Activated CD4-positive, CD25-positive, alpha-beta regulatory T cell treated with anti-CD3 and anti-CD28 coated beads, Interleukin-2, amount 50 U/mL, for 16 hours (primary cell): ENCODE measurements at places on chromosomes 12 and 14.
A peak's percentile ranks its signal among the peaks of the same experiment; 100 is the strongest.

- DNase-seq = no peak
Observed at GRCh38 chr14:64795921-64796320, 83.8 kb downstream of the SPTB start.

GRCh38 chr14:61238611-61239245 lies 42.4 kb downstream of the TMEM30B start:
- DNase-seq = no peak

- DNase-seq = no peak
Observed at GRCh38 chr12:57724936-57725740, 13.4 kb downstream of the AGAP2 start.

DNA sequence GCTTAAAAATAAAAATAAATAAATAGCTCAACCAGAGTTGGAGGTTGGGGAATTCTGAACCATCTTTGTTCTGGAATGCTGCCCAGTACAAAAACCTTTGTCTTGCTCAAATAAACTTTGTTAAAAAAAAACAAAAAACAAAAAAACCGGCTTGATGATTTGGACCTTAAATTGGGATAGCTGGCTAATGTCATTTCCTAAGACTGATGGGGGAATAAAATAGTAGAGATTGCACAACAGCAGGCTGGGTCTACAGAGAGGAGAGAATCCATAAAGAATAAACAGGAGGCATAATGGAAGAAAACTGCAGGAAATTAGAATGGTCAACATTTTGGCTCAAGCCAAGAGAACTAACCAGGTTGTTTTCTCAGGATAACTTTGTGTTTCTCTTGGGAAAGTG lies 370.9 kb downstream of the AEBP2 start:
- no peak for DNase-seq

GRCh38 chr12:60977966-60978365 lies 1282.2 kb upstream of the USP15 start:
- DNase-seq = no peak

DNA sequence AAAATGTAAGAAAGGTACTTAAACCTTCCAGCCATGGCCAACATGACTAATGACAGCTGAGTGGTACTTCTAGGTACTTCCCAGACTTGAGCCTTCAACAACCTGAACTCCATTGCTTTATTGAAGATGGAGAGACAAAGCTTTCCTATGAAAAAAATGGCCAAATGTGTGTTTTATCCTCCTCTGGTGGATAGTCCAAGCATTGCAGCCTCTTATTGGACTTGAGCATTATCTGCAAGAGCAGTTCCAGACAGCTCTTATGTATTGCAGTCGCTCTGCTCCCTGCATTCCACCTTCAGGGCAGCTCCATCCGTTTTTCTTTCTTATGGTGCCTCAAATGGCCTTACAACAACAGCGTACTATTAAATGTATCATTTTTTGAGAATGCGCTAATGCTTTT lies 588.2 kb downstream of the NRXN3 start:
- DNase-seq = no peak

DNA sequence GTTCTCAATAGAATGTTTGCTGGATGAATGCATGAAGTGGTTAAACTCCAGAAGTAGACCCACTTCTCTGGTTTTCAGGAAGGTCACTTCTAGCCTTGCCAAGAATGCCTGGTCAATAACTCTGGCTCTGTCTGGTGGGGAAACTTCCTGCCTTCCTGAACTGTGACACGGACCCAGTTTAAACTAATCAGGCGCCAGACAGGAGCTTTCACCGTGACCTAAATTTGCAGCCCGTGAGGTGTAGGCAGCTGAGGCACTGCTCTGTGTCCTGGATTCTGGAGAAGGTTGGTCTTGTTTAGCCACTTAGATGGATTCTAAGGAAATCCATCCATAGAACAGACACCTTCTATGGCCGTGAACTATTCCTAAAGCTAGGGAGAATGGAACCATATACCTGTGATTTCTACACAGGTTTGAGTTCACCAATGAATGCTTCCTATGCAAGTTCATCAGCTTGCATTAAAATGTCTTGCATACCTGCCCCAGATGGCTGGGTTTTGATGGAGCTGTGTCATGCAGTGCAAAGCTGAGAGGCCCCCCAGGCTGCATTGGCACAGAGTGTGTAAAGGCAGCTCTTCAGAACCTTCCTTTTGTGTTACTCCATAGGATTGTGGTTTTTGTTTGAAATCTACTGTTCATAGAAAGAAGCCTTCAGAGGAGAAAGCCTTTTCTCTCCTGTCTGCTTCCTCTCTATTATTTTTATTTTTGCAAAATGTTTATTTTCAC lies 4.4 kb downstream of the CHST11 start:
- no peak for DNase-seq

DNA sequence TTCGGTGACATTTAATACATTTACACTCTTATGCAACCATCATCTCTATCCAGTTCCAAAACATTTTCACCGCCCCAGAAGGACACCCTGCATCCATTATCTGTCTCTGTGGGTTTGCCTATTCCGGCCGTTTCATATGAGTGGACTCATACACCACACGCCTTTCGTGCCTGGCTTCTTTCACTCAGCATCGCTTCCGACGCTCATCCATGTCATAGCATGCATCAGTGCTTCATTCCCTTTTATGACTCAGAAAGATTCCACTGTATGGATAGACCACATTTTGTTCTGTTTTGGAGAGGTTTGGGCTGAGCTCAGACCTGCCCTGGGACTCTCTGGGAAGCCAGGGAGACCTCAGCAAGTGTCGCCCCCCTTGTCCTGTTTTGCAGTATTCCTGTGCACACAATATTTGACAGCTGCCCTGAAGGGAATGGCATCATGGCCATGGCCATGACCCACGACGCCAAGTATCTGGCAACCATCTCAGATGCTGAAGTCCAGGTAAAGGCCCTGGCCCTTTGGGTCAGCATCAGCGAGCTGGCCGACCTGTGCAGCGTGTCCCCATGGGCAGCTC lies 23.8 kb downstream of the CFAP251 start:
- DNase-seq = no peak

GRCh38 chr12:131620946-131621681 lies 89.8 kb upstream of the SFSWAP start:
- DNase-seq = no peak

DNA sequence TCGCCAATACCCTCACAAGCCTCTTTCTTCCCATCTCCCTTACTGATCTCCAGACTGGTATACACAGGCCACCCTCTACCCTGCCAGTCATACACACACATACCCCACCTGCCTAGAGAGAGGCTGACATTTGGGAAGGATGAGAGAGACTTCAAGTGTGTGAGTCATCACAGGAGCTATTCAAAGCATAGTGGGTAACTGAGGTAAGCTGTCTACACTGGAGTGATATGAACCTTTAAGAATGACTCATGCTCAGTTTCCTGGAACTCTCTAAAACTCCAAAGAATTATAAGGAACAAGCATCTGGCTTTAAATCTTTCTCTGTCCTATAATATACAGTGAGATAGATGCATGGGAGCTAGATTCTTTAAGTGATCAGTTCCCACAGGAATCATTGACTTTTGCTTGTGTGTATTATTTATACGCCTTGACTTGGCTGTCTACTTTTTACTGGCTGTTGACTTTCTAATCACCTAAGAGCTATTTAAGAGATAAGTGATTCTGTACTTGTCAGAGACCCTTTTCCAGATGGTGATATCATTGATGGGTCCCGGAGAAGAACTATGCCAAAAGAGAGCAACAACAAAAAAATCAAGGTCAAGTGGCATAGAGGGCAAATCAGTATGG lies 5.8 kb downstream of the IGF1 start:
- DNase-seq = no peak

DNA sequence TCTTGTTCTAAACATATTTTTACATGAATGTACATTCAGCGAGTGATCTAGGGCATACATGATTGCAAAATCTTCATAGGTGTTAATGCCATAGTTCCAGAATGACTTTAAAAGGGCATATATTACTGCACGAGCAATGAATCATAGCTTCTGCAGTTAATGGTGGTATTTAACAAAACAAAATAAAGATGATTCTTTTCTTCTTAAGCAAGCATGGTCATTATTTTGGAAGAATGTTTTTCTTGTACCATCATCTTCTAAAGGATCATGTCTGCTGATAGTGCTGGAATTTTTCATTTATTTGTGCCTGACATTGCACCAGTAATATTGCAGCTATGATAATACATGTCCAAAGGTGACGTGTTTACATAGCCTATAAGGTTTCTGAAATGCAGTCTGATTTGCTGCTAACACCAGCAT lies 388.6 kb downstream of the CCDC91 start:
- no peak for DNase-seq

- peak; percentile 87 for DNase-seq
Observed at GRCh38 chr12:57744777-57745484, at the start of gene TSPAN31. Gene TSPAN31, plus strand, starts transcription at chr12:57745039. Its CDS starts 116 bp downstream, at chr12:57745155.

DNA sequence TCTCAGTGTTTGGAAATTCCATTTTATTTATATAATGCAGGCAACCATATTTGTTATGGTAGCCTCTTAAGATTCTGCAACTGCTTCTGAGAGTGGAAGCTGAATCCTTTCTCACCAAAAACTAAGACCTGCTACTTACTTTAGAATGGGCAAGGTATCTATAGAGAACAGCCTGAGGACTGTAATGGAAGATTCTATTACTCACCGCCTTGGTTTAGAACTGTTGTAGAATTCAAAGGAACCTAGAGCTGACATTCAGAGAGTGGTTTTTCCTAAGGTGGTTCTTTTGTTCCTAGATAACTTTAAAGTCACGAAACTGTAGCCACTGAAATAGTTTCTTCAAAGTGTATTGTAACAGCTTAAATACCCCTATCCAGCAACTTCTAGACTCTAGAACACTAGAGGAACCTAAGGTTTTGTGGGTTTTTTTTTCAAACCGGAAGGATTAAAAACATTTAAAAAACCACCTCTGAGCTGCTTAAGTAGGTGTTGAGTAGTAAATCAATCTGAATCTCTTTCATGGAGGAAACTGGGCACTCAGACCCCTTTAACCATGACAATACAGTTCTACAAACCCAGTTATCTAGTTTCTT lies 4.2 kb downstream of the TDP1 start:
- no peak for DNase-seq

GRCh38 chr14:95296966-95297365 lies 22.7 kb downstream of the CLMN start:
- DNase-seq = no peak

- no peak for DNase-seq
Observed at GRCh38 chr12:45303945-45304344, 88.0 kb downstream of the ANO6 start.

DNA sequence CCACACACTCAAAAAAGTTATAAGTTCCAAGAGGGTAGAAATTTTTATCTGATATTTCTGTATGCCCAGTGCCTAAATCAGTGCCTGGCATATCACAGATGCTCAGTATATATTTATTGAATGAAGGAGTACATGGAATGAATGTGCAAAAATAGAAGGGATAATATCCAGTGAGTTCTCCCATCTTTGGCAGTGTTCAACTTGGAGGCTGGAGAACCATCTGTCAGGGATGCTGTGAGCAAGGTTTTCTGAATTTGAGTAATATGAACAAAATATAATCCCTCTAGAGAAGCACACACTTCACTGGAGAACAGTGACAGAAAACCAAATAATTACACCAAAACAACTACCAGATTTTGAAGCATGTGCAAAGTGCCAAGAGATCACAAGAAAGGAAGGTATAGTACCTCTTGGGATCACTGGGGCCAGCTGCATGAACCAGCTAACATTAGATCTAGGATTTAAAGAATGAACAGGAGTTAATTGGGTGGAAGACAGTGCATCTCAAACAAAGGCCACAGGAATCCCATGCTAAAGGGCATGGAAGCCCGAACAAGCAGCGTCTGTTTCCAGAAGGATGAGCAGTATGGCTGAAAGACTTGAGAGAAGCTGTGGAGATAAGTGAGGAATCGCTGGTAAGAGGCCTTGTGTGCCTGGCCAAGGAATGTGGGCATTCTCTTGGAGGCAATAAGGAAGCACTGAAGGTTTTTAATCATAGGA lies 11.5 kb downstream of the SLC8A3 start:
- DNase-seq = no peak

DNA sequence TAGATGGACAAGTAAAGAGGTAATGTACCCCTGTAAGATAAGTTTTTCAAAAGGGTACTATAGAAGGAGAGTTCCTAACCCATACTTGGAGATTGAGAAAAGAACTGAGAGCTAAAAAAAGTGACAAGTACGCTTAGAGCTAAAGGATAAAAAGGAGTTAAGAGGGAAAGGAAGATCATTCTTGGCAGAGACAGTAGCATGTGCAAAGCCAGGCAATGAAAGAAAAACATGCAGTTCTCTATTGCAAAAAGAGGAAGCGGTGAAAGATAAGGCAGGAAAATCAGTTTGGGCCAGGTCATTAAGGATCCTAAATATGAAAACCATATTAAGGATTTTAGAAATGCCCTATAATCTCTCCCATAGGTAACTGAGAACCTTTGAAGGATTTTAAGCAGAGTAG lies 500.4 kb upstream of the GARIN6 start:
- no peak for DNase-seq

DNA sequence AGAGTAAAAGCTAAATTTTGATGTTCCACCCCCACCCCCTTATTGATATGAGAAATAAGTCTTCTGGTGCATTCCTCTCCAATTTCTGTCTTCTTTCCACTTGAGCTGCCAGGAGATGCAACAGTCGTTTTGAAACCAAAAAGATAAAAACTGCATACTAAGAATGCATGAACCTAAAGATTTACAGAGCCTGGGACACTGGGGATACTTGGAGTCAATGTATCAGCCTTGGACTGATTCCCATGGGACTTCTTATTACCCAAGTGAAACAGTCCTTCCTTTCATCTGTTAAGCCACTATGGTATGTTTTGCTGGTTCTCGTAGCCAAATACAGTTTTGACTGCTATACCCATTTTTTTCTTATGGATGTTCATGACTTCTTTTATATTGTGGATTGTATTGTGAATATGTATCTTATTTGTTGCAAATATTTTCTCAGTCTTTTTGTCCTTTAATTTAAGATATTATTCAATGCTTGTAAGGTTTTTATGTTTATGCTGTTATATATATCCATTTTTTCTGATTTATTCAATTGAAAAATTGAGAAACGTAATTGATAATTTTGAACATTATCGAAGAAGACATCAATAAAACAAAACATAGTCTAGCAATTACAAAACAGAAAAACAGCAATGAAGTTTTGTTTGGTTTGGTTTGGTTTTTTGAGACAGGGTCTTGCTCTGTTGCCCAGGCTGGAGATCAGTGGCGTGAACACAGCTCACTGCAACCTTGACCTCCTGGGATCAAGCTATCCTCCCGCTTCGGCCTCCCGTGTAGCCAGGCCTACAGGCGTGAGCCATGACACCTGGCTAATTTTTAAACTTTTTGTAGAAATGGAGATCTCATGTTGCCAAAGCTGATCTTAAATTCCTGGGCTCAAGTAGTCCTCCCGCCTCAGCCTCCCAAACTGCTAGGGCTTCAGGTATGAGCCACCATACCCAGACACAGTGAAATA lies 85.4 kb upstream of the ETV6 start:
- no peak for DNase-seq

GRCh38 chr12:57129321-57129842 lies 1.1 kb downstream of the LRP1 start:
- no peak for DNase-seq

DNA sequence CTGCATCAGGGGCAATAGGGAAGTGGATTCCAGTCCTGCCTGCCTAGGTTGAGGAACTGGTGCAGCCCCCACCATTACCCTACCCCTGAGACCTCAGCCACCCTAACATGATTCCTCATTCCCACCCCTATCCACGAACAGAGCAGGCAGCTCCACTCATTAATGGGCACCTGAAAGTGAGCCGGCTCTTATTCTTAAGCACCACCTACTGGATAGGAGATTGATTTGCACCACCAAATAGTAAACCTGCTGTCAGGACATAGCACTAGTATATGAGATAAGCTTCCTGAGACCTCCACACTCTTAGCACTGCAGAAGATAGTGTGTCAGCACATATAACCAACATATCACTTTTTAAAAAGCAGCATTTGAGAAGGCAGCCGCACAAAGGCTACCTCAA lies 573.2 kb downstream of the SOX5 start:
- no peak for DNase-seq

- DNase-seq = no peak
Observed at GRCh38 chr12:60173224-60174170, 577.7 kb downstream of the SLC16A7 start.
